ENCODE measurements at places on chromosomes 4 and X.

- peak; percentile 26 for DNase-seq
These were observed 25.5 kb downstream of the GPRASP3 start for GRCh38 chrX:102745857-102746584.

- no peak for DNase-seq
These were observed 84.8 kb downstream of the AFAP1 start for GRCh38 chr4:7854697-7855370.

GRCh38 chrX:15497865-15498264 lies 2.7 kb upstream of the BMX start:
- peak; percentile 16 for DNase-seq

DNA sequence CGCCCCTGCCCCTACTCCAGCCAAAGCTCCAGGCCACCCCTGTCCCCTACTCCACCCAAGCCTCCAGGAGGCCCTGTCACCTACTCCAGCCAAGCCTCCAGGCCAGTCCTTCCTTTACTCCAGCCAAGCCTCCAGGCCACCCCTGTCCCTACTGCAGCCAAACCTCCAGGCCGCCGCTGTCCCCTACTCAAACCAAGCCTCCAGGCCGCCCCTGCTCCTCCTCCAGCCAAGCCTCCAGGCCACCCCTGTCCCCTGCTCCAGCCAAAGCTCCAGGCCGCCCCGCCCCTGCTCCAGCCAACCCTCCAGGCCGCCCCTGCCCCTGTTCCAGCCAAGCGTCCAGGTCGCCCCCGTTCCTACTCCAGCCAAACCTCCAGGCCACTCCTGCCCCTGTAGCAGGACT lies 5.1 kb upstream of the ASMT start:
- no peak for DNase-seq

- DNase-seq: no peak
These were observed 2.0 kb downstream of the SMIM14 start for GRCh38 chr4:39636531-39637184.

- no peak for DNase-seq
These were observed 143.0 kb upstream of the GNPDA2 start for GRCh38 chr4:44869222-44869882.

DNA sequence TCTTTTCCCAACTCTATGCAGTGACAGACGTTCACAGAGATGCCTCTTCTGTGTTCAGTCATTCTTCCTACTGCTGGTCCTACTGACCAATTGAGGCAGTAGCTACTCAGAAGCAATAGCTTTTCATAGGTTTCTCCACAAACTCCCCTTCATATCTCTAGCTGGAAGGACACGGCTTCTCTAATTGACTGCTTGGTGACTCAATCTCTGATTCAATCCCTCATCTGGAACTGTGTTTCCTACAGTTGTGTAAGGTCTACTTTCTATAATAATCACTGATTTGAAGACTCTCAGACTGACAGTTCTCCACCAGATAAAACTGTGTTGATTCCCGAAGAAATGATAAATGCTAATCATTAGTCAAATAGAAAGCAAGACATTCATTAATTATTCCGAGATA lies 111.5 kb downstream of the DTHD1 start:
- no peak for DNase-seq
